NCI-H345 (cell line): ENCODE measurements at places on chromosomes 12 and 14.

DNA sequence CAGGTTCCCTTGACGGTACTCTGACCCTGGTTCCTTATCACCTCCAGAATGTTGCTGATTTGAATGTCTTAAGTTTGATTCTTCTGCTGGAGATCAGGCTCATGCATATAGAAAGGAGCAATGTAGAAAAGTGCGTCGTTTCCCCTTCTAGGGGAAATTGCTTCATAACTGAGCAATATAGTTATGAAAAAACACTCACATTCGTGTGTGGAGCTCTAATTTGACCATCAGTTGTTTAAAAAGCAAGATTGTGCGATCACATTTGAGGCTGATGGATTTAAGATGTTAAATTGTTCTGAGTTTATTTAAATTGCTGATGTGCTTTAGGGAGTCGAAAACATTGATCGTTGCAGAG lies 19.2 kb downstream of the PELI2 start:
- no peak for DNase-seq

DNA sequence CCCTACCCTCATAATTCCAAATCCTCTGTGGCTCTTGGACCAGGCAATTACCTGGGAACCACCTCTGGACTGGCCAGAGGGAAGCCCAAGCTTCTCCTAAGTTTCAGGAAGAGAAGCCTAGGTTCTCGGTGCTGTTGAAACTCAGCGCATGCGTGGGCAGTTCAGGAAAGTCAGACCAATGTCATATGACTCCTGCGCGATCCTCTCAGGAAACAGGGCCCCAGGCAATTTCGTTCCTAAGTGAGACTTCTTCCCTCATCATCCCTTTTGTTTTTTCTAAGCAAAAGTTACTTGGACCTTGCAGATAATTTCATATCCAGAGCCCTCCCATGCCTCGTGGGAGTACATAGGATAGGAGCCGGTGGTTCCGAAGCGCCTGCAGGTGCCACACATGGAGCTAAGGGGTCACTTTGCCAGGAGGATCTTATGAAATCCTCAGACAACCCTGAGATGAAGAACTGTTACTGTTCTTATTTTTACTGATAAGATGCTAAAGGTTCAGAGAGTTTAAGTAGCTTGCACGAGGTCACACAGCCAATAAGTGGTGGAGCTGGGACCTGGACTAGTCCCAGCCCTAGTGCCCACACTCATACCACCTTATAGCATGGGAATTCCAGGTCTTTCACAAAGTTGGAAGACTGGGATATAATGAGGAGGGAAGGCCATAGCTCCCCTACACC lies 168.2 kb downstream of the ZFP36L1 start:
- no peak for DNase-seq

DNA sequence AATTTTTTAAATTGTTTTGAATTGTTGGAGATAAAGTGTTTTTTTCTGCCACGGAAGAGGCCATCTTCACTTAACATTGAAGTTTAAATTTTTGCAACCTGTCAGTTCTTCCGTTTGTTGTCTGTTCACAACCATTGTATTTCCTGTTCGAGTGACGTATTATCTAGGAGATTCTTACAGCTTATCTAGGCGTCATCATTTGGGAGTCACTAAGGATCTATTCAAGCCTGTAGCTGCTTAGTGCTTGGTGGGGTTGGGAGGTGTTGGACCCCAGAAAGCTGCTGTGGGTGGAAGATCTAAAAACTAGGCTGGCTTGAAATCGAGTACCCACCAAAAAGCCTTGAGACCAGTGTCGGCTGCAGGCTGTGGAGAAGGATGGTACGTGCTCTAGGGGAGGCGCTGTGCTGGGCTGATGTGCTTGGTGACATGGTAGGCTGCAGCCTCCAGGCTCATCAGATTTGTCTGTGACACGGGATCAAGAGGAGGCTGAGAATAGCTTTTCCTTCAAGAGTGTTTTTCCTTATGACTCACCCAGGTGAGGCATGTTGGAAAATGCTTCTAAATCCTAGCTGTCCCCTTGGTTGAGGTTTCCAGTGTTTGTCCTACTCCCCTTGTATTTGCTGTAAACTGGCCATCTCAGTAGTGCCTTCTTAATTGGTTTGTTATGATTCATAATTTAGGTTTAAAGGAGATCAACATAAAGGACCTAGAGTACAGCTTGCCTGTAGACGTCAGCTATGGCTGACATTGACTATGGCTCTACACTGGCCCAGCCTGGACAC lies 57.8 kb downstream of the ATG14 start:
- DNase-seq = no peak

DNA sequence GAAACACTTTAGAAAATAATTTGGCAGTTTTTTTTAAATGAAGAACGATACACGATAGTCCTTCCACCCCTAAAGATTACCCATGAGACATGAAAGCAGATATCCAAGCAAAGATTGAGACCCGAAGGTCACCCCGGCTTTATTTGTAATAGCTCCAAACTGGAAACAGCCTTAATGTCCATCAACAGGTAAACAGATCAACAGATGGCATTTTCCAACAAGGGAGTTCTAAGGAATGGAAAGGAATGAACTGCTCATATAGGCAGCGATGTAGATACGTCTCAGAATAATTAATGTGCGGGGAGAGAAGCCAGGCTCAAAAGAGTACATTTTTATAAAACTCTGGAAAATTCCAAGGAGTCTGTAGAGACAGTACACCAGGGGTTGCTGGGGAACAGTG lies 23.7 kb upstream of the MEG3 start:
- DNase-seq = no peak

GRCh38 chr12:57139796-57140649 lies 7.4 kb downstream of the LRP1-AS start:
- DNase-seq = no peak

GRCh38 chr12:14618983-14619382 lies 51.3 kb upstream of the PLBD1 start:
- peak; percentile 19 for DNase-seq

DNA sequence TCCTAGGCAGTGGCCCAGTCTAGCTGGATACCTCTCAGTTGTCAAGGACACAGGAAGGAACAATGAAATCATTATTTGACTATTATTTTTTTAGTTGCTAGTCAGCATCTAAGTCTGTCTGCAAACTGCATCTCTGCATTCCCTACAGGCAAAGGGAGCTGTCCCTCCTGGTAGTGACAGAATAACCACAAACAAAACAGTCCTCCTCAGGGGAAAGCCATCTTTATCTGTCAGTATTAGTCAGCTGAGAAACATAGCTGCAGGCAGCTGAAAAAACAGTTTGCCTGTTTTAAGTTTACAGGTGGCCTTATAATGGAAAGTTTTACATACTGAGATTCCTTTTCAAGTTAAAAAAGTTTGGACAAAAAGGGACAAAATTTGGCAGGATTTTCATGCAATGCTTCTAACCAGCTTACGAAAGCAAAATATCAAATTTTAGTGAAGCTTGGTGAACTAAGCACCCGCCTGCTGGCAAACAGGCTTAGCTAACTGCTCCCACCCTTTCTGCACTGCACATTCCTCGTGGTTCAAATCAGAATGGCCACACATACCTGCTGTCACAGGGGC lies 29.5 kb downstream of the SLC25A21 start:
- DNase-seq = no peak

DNA sequence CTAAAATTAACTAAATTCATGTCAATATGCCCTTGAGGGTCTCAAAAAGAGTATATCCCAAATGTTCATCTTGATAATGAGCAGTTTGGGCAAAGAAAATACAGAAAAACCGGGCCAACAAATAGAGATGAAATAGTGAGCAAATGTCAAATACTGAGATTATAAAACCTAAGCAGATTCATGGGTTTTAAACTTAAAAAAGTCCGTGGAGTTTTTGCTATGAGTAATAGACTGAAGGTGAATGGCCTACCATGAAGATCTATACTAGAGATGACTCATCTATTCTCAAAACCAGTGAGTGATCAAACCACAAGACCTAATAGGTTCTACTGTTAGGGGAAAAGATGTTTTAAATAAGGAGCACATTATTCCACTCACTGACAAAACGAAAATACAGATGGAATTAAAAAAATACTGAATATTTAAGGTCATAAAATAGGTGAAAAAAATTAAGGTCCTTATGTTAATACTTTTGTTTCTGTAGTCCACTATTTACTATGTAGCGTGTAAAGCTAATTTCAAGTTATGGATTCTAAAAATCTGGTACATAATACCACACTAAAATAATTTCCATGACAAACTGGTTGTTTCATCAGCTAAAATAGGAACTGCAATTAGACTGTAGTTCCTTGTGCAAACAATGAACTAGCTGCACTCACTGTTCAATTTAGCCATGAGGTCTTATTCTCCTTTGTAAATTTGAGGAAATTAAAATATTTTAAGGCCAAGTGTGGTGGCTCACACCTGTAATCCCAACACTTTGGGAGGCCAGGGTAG lies 5.0 kb downstream of the HNRNPC start:
- DNase-seq = no peak
